Fibroblast of skin of left biceps (primary cell): ENCODE measurements at places on chromosomes 16 and 17.

- no peak for DNase-seq
Measured at GRCh38 chr17:3643889-3644349, 7.4 kb downstream of the CTNS start.

GRCh38 chr17:78797691-78798585 lies 15.9 kb upstream of the CYTH1 start:
- DNase-seq = no peak

DNA sequence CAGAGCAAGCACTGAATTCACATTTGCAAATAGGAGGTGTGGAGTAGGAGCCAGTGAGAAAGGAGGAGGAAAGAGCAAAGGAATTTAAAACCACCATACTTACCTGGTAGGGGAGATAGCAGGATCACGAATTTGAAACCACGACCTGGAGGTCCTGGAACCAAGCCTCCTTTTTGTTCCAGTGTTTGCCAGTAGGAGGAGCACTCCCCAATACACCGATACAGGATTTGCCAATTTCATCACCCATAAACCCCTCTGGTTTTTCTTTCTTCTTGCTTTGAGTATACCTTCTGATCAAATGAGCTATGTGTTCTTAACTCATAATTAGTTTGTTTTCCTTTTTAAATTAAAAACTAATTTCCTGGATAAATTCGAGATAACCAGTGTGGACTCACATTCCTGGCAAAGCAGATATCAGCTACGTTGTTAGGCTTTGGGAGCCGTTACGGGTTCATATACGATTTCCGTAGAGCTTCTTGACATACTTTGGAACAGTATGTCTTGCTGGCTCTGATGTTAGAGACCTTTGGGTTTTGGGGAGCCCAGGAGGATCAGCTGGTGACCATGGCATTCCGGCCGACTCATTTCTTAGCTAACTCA lies 22.7 kb downstream of the BCO1 start:
- DNase-seq = no peak

- no peak for DNase-seq
Measured at GRCh38 chr16:7304279-7304678, 28.4 kb upstream of the RBFOX1 start.

DNA sequence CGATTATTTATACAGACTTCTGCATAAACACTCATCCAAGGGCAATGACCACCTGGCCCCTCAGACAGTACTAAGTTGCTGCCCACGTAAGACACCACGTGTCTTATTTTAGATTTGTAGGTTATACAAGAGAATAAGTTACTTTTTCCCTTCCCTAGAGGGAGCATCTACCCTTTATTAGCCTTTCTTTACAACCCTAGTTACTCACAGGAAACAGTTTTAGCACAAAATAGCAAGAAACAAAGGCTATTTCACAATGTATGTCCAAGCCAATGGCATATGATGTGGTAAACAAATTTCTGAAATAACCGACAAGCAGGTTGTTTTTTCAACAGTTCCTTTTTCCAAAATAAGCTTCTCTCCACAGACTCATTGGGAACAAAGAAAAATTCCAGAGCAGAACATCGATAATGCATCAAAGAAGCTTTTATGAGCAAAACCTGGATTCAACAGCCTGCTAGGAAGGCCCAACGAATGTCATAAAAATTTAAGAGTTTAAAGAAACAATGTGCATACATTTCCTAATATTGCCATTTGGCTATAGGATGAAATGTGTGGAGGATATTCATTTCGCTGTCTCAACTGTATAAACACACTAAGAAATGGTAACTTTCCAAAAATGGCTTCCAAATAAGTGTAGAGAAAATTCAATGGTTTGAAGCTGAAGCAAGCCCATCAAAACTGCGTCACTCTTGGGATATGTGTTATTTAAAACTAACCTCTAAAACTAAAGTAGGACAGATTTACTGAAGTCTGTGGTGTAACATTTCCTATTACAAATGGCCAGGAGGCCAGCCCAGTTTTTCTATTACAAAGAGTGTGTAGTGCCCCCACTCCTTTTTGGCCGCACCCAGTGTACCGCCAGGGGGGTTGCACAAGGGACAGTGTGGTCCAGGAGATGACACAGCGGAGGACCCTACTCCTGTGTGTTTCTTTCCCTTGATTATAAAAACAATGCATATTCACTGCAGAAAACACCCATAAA lies 50.4 kb upstream of the ERN1 start:
- no peak for DNase-seq

DNA sequence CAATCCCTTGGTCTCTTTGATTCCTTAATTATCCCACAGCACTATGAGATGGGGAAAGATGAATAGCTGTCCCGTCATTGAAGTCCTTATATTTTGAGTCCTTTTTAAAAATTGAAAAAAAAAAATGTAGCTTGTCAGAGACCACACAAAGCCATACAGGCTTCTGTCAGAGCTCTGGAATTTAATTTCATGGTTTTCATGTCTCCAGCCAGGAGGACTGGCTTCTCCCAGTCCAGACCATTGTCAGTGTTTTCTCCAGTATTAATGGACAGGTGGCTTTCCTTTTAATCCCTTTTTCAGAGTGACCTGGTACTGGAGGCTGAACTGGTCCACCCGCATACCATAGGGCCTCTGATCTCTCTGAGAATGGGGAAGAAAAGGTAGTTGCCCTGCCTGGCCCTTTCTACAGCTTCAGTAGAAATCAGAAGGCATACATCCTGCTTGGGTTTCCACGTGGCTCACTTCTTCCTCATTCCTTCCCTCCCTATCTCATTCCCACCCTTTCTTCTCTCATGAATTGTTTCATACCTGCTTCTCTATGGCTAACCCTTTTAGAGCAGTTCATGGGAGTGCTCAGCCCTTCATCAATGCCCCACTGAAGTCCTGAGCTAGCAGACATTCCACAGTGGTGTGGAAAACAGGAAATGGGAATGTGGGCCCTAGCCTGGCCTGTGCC lies 29.1 kb downstream of the TRIM16 start:
- no peak for DNase-seq

- no peak for DNase-seq
Measured at GRCh38 chr17:35596530-35597233, 9.6 kb downstream of the AP2B1 start.

DNA sequence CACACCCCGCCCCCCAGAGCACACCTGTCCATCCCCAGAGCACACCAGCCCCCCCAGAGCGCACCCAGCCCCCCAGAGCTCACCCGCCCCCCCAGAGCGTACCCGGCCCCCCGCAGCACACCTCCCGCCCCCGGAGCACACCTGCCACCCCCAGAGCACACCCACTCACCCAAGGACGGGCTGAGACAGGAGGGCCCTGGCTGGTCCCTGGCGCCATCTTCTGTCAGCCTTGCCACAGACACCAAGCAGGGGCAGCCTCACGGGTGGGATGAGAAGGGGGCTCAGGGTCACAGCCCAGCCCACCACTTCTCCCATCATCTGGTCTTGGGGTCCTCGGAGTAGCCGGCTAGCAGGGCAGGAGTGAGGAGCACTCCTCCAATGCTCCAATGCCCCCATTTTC lies 31.8 kb downstream of the PIEZO1 start:
- DNase-seq = no peak
